GM23248 (cell line): ENCODE measurements at places on chromosomes 5 and 9. TPM values are rescaled to one million over a fixed set of nuclear protein-coding genes. Genes with fewer than 3 reads are reported as not detected.

The KIF20A gene
- 26.0 and 28.2 TPM in 2 replicates for polyA plus RNA-seq

The ZDHHC11 gene
- polyA plus RNA-seq: 0.19 and 0.26 TPM in 2 replicates

The RFX3 gene
- 0.80 and 1.2 TPM in 2 replicates for polyA plus RNA-seq

The CNTLN gene
- 4.8 and 4.9 TPM in 2 replicates for polyA plus RNA-seq

The KIF4B gene
- polyA plus RNA-seq: not detected in 2 replicates

The NOXA1 gene
- polyA plus RNA-seq: 0.15 and 0.39 TPM in 2 replicates

The TRIP13 gene
- 20.4 and 25.9 TPM in 2 replicates for polyA plus RNA-seq

The KCNT1 gene
- polyA plus RNA-seq: not detected in 2 replicates

The NUDT12 gene
- 5.2 and 6.7 TPM in 2 replicates for polyA plus RNA-seq

The WNK2 gene
- not detected in 2 replicates for polyA plus RNA-seq

The RNF38 gene
- polyA plus RNA-seq: 6.2 and 6.7 TPM in 2 replicates

The PCDHB13 gene
- polyA plus RNA-seq: 1.6 and 2.0 TPM in 2 replicates
